ENCODE measurements at places on chromosomes 4 and X.

DNA sequence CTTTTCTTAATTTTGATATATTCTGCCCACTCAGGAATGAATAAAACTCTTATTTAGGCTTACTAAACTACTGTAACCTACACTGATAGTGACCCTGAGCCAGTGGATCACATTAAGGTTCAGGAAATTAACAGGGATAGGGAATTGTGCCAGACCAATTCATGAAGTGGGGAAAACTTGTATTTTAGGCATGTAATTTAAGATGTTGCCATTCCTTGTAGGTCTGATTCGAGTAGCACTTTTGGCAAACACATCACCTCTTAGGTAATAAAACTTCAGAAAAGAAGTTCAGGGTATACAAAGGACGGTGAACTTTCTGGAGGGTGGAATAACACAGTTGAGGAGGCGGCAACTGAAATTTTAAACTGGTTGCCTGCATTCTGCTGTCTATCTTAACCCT is 54.9 kb downstream of the MND1 start:
- DNase-seq, result no peak

DNA sequence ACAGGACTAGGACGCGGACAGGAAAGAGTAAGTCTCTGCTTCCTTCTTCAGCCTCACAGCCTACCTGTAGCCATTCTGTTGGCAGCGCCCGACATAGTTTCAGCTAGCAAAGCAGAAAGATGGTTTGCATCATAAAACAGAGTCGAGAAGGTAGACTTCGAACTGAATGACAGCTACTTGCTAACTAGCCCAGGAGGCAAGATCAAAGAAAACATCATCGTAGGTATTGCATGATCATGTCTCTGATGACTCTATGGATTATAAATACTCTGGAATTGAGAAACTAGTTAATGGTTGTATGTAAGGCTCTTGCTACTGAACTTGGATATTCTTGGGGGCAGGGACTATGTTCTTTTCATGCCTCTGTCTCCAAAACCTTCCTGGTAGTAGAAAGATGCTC is 333.1 kb upstream of the KLF3 start:
- no peak for DNase-seq

DNA sequence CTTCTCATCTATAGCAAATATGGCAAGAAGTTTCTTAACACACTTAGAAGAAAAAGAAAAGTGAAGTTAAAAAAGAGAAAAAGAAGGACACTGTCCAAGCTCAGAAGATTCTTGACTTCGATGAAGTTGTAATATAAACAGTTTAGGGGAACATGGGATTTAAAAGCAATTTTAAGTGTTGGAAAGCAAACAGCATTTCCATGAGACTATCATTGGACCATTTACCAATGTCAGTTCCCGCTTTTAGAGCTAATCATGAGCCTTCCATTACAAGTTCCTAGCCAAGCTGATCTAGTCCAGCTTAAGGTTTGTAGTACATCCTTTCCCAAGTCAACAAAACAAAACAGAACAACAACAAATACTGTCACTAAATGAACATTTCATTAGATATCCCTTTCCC is 45.1 kb upstream of the FGF2 start:
- no peak for DNase-seq

DNA sequence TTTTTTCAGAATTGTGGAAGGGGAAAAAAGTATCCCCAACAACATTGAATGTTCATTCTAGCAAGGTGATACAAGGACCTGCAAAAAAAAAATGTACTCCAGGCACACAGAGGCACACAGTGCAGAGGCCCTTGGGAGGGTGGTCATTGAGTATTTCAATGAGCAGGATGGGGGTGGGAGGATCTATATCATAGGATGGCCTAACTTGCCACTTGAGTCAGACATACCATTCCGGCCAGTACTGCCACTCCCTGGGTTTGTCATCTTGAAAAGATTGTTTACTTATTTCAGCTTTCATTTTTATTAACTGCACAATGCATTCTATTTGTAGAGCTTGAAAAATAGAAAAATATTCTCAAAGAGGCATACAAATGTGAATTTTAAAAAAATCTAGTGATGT is 18.7 kb downstream of the ZNF595 start:
- DNase-seq, result no peak

GRCh38 chr4:173332021-173332487 is 2.1 kb downstream of the HMGB2 start:
- DNase-seq, result no peak

DNA sequence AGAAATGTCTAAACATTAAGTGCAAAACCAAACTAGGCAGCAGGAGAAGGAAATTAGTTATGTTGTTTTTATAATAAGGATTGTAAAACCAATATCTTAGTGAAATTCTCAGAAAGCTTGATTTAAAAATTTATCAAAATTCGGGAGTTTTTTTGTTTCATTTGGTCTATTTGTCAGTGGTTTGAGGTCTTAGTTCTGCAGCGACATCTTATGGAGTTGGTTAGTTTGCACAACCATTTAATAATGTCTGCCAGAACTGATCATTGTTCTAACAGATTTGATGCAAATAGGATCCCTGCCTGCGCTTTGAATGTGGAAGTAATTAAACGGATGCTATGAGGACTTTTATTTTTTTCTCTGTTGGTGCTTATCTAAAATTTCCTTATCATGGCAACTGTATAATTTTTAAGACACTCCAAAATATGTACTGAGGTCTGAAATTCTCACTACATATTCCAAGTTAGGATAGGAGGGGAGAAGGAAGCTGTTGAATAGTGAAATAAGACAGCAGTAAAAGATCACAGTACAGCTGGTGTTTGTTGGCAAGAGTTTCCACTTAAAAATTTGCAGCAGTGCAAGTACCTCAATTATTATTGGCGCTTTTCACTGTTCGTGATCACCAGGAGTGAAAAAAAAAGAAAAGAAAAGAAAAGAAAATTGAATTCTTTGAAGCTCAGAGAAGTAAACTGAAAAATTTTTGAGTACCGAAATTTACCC is 2521.4 kb downstream of the ARAP2 start:
- no peak for DNase-seq

DNA sequence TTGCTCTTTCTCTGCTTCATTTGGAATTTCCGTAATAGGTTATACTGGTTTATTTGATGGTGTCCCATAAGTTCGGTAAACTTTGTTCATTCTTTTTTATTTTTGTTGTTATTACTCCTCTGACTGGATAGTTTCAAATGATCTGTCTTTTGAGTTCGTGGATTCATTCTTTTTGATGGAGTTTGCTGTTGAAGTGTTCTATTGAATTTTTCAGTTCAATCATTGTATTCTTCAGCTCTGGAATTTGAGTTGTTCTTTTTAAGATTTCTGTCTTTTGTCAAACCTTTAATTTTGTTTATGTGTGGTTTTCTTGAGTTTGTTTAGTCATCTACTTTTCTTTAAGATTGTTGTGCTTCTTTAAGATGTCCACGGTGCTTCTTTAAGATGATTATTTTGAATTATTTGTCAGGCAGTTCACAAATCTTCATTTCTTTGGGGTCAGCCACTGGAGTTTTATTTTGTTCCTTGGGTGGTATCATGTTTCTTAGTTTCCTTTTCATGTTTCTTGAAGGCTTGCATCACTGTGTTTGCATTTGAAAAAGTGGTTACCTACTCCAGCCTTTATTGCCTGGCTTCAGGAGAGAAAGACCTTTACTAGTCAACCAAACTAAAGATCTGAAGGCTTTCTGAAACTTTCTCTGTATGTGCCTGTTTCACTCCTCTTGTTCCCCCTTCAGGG is 154.8 kb upstream of the ANXA3 start:
- DNase-seq, result no peak

- DNase-seq, result no peak
These were observed 9.7 kb downstream of the BOD1L1 start for GRCh38 chr4:13617801-13618200.

DNA sequence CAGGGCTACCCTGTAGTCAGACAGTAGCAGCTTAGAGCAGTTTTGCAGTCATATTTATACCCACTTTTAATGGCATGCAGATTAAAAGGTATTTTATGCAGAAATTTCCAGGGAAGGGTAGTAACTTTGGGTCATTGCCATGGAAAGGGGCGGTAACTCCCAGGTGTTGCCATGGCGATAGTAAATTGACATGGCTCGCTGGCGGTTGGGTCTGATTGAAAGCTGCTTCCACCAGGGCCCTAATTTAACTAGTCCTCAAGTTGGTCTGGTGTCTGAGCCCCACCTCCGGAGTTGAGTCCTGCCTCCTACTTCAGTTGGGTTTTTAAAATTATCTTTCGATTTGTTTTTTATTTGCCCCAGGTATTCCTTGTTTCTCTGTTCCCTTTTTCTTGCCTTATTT is 70.1 kb downstream of the NAA11 start:
- no peak for DNase-seq

GRCh38 chr4:94428884-94429283 is 22.9 kb upstream of the PDLIM5 start:
- DNase-seq, result no peak

GRCh38 chr4:41731569-41732126 is 16.9 kb downstream of the PHOX2B start:
- DNase-seq, result no peak

DNA sequence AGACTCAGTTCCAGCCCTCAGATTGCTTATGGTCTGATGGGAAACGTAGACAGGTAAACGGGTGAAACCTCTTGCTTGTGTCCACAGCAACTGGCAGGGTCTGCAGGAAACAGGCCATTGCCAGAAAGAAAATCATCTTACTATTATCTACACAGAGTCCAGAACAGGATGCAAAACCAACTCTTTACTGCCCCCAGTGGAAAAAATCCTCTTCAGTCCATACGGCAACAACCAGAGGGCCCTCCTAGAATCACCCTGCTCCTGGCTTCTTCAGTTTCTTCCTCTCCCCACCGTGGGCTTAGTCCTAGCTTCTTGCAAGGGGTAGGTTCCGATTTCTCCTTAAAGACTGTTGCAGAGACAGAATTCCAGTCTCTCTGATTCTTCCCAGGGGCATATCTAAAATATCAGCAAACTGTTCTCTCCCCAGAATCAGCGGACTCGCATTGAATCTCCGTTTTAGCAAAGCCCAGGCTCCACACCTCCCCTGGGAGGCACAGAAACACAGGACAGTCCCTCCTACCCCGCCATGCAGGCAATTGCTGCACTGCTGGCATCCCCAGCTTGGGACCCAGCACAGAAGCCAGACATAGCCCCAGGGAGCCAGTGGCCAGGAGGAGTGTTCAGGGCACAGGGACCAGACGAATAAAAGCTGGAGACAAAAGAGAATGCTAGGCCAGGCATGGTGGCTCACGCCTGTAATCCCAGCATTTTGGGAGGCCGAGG is 41.0 kb upstream of the SH3RF1 start:
- DNase-seq, result no peak

DNA sequence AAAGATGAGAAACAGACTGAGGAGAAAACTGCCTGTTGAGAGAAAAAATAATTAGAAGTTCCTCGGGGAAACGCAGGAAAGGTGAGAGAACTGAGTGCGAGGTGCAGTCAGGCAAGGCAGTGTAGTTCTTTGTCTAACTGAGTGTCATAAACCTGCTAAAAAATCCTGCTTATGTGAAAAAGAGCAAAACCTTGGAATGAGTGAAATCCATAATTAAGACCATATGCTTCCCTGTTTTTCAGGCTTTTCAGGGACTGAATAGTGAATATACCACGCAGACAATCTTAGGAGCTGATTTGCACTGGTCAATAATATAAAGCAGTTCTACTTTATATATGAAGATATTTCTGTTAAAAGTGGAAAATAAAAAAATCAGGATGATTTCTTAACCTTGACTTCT is 104.9 kb downstream of the RASGEF1B start:
- DNase-seq, result no peak

DNA sequence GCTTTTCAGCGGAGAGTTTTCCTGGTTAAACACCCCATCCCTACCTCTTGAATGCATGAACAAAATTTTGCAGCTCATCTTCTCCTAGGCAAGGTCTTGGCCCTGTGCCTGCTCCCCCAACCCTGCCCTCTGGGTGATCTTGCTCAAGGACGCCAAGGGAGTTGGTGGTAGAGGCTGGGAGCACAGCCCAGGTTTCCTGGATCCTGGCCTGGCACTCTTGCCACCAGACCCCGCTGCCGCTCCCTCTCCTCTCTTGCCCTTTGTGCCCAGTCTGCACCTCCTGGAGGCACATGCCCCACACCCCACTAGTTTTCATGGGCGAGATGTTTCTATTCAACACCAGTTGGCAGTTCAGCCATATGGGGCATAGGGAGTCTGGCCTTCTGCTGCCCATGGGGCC is 37.3 kb downstream of the TSC22D3 start:
- DNase-seq, result no peak

DNA sequence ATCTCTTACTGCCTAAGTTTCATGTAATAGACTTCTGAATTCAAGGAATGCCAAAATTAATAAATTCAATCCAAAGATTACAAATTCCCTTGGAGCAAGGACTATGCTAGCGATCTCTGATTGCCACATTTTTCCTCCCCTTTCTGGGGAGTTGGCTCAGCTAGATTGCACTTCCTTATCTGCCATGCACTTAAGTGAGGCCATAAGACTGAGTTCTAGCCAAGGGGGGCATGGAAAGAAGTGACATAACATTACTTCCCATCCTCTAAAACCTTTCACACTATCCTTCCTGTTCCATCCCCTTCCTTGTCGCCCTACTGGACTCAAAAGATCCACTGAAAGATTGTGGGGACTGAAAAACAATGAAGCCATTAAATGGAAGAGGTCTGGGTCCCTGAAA is 53.8 kb upstream of the TXK start:
- no peak for DNase-seq

DNA sequence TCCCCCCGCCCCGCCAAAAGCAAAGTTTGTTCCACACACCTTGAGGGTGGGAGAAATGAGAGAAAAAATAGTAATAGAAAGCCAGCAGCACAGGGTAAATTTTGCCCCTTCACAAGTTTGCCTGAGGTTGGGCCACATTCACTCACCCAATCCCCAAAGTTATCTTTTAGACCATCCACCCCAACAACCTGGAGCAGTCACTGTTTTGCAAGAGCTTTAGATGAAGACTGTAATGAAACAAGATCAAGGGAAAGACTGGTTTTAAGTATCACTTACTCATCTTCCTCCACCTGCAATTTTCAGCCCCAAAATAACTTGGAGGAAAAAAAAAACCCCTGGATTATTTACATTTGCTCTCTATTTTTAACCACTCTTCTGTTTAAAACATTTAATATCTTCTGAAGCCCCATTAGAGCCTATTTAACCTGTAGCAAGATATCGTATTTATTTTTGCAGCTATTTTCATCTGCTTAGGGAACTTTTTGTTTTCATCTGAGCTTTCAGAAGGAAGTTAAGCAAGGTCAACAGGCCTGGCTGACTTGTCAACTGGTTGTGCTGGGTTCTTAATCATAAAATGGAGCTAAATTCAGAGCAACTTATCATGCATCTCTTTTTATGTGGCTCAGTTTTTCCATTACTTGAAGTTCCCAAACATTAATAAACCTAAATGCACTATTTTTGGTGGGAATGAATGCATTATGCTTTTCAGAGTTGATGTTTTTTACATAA is 24.6 kb upstream of the TBL1X start:
- no peak for DNase-seq

DNA sequence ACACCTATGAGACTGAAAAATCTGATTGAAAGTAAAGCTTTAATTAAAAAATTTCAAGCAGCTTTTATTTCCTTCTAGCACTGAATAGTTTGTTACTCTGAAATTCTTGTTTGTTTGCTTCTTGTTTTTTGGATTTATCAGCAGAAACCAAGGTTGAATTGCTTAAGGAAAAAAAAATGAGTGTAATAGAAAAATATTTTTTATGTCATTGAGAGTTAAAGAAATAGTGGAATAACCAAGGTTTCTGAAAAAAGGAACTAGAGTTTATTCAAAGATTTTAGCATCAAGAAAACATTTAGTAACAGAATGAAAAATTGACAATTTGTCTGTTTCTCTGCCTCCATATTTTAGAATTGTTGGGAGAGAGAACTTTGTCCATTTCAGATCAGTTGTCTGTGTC is 1852.2 kb downstream of the PCDH7 start:
- no peak for DNase-seq
